ENCODE measurements at places on chromosomes 12 and 14.

DNA sequence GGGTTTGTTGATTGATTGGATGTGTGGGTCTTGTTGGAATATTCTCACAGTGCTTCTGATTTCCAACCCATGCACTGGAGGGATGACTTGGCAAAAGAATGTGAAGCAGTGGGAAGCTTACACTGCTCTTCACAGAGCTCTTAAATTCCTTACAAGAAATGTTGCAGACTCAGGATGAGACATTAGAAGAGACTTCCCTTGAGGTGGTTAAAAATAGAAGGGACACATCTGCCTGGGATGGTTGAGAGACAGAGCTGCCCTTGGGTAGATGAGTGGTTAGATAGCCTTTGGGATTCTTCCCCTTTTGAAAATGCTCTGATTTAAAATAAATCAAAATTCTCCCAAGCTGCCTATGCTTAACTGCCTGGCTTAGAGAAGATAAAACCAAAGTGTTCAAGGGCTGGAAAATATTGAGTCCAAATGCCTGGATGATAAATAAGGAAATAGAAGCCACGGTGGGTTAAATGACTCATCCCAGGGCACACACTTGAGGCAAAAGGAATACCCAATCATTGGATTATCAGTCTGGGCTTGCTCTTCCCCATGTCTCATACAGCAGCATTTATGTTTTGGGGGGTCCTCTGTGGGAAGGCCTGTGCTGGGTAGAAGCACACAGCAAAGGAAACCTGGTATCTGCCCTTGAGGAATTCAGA, 264.3 kb downstream of the AKAP6 start:
- DNase-seq = no peak

DNA sequence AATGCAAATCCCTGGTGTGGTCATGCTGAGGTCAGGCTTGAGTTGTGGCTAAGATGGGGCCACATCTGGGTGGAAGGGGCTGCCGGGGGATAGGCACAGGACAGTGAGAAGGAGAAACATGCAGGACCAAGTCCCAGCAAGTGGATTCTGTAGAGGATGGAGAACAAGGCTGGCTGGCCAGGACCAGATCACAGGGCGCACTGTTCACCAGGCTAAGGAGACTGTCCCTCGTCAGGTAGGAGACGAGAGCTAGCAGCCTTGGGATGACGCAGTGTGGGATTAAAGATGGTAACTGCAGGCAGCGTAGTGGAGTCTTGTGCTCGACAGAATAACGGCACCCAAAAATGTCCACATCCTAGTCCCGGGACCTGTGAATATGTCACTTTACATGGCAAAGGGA, 336.1 kb downstream of the BCL11B start:
- DNase-seq = no peak

DNA sequence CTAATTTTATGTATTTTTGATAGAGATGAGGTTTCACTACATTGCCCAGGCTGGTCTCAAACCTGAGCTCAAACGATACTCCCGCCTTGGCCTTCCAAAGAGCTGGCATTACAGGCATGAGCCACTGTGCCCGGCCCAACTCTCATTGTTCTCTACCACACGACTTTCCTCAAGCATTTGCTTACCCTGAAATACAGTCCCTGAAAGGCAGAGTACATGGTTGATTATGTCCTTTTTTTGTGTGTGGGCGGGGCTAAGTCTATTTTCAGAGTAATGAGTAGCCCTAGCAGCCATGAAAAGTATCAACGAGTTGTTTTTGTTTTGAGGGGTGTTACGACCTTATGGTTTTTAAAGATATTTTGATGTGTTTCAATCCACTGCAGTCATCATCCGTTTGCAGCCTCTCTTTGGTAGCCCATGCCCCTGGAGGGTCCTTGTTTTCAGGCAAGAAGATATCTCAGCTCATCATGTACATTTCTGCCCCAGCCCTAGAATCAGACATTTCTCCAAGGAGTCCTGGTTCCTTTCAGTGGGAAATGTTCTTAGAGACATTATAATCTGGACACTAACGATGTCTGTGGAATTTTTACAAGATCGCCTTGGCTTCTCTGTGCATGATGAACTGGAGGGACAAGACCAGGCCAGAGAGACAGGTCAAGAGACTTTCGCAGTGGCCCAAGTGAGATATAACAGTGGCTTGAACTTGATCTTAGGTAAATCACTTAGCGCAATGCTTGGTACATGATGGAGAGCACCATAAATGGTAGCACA, 8.7 kb downstream of the ACACB start:
- DNase-seq = no peak

- no peak for DNase-seq
Measured at GRCh38 chr12:69008520-69008919, 75.5 kb upstream of the CPM start.

- peak; percentile 22 for DNase-seq
Measured at GRCh38 chr12:46109343-46110222, 119.2 kb upstream of the SCAF11 start.

DNA sequence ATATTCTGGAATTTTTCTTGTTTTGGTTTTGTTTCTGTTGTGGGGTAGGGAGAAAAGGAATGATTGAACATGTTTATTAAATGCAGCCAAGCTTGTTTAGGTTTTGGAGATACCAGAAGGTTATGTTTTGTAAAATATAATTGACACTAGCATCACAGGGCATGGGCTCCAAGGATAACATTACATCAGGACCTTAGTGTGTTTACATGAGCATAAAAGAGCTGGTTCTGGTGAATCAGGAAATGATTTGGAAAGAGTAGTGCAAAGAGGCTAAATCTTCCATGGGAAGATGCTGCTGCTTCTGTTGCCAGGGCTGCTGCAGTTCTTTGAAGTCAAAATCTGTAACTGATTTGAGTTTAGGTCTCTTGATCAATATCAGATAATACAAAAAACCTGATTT, 118.7 kb downstream of the ETNK1 start:
- no peak for DNase-seq

GRCh38 chr12:27922531-27923139, 49.9 kb downstream of the PTHLH start:
- DNase-seq = no peak

- no peak for DNase-seq
Measured at GRCh38 chr12:112838731-112839130, 47.2 kb downstream of the RPH3A start.

- DNase-seq = no peak
Measured at GRCh38 chr12:114913871-114914801, 230.2 kb upstream of the TBX3 start.

DNA sequence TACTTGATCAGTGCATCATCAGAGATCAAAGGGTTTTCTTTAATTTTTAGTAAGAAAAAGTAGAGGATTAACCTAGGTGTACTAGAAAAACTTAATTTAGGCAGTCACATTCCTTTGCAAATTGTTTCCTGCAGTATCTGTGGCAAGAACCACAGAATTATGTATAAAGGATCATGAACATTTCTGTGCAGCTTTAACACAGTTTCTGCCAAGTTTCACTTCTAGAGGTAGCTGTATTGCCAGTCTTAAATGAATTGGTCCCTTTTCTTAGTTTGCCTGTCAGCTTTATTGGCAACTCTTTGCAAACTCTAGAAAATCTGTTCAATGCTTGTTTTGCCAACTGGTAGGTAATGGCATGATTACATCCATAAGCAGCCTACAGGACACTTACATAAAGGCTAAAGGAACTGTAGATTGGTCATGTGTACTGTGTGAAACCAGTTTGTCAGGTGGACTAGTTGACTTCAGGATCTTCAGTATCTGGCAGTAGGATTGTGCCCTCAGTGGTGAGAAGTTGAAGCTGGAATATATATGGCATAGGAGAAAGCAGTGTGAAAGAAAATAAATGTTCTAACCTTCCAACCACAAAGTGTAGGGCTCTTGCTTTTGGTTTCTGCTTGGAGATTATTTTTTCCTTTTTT, 75.9 kb downstream of the TTLL5 start:
- DNase-seq = no peak

GRCh38 chr12:83827193-83827592, 1085.4 kb downstream of the SLC6A15 start:
- DNase-seq = no peak

DNA sequence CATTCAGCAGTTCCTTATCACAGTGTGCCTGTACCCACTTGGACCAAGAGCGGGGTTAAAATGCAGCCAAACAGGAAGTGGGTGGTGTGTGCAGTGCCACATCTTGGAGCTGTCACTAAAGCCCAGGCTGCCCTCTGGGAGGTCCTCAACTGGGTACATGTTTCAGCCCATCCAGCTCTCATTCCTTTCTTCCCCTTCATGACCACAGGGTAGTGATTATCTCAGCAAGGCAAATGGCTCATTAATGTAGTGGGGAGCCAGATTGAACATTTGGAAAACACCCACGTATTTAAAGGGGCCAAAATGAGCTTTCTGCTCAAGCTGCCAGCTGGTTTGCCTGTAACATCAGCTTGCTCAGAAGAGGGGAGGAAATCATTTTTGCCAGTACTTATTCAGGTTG, 210.8 kb upstream of the BTG1 start:
- no peak for DNase-seq

DNA sequence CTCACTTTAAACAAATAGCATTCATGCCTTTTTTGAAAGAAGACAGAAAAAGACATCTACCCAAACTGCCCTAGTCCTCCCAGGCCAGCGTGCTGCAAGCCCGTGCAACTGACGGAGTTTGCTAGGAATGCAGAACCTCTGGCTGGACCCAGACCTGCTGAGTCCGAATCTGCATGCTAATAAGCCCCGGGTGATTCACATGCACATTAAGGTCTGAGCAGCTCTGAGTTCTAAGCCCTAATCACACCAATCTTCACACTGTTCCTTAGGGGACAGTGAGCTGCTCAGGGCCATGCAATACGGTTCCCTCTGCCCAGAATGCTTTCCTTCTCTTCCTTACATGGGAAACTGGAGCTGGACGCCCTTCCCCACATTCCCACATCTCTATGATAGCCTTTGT, 25.2 kb downstream of the HAL start:
- no peak for DNase-seq

DNA sequence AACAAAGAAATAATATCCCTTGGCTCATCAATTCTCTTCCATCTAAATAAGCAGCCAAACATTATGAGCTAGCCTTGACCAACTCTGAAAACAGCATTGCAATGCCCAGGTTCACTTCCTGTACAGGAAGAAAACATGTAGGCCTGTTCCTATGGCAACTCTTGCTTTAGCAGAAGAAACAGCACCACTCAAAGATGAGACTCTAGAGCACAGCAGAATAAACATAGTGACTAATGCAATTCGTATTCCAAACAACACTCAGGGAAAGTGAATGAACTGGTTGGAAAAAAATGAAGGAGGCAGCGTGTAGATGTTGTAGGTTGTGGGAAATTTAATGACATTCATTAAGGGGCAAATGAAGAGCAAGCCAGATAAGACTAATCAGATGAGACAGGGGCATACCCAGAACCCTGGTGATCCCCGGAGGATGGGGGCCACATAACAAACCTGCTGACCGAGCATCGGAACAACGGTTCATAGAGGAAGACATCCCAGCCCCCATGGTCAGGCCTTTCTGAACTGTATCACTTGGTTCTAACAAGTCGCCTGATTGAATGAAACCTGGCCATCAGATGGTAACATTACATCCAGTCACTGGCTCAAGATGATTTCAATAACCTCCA, 9.0 kb downstream of the ARHGDIB start:
- DNase-seq = no peak

- DNase-seq = no peak
Measured at GRCh38 chr12:88144546-88145468, 2.7 kb downstream of the TMTC3 start.

GRCh38 chr12:100753837-100754236, 40.7 kb upstream of the ANO4 start:
- DNase-seq = no peak

DNA sequence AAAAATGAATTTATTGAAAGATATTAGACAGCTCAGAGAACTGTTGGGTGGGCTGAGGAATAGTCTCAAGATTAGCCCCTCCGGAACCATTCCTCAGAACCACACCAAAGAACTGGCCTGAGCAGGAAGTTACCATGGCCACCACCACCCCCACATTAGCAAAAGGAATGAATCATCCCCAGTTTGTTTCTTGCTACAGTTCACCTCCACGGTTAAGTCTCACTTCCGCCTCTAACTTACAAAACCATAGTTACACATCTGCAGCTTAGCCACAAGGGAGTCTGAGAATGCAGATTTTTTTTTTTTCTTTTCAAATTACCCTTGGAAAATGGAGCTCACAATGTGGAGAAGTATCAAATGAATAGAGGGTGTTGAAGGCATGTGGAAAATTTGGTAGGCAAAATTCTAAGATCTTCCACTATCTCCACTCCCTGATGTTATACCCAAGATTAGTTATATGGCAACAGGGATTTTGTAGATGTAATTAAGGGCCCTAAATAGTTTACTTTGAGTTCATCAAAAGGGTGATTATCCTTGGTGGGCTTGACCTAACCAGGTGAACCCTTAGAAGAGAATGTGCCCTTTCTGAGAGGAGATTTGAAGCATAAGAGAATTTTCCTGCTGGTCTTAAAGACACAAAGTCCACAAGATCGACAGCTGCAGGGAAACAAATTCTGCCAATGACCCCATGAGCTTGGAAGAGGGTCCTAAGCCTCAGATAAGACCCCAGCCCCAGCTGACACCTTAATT, 129.8 kb upstream of the KRR1 start:
- DNase-seq = peak; percentile 57

- no peak for DNase-seq
Measured at GRCh38 chr12:119005913-119006312, 24.6 kb downstream of the SRRM4 start.

GRCh38 chr12:132141976-132142678, 2.0 kb downstream of the DDX51 start:
- no peak for DNase-seq

DNA sequence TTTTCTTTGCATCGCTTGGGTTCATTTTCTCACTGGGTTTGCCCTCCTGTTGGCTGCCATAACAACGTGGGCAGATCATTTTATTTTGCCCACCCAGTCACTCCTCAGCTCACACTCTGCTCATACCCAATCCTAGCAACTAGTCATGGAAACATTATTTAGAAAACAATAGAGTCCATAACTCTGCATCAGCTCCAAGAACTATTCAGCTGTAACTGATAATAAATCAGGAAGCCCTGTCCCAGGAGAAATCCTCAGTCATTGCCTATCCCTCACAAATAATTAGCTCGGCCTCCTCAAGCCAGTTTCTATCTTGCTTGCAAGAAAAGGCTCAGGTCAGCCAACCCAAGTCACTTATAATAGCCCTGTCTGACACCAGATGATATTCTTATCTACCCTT, 43.2 kb downstream of the RTN1 start:
- DNase-seq = no peak
